Diencephalon (tissue), 1 donor: ENCODE measurements at places on chromosomes 5 and 9. TPM values are rescaled to one million over a fixed set of nuclear protein-coding genes. Genes with fewer than 3 reads are reported as not detected.

The GIN1 gene
- 14.3 TPM for total RNA-seq

The THBS4 gene
- 11.8 TPM for total RNA-seq

The PHYHD1 gene
- total RNA-seq, result 2.1 TPM

The ZNF366 gene
- total RNA-seq, result 2.1 TPM

The CTXN3 gene
- total RNA-seq, result 8.5 TPM

The DMRT2 gene
- 0.23 TPM for total RNA-seq

The DMGDH gene
- total RNA-seq, result 3.7 TPM

The FBP2 gene
- 0.23 TPM for total RNA-seq
